A172 (cell line): ENCODE measurements at places on chromosomes 16 and 17. TPM values are rescaled to one million over a fixed set of nuclear protein-coding genes. Genes with fewer than 3 reads are reported as not detected.

Gene OR1F1
- total RNA-seq = not detected in 2 replicates

Gene SNRNP25
- total RNA-seq = 70.8 and 84.5 TPM in 2 replicates

Gene KCNJ16
- total RNA-seq = 0.22 TPM in 1 of 2 replicates, not detected in the other

Gene LITAFD
- not detected in 2 replicates for total RNA-seq

Gene ACSM3
- 0.96 and 1.00 TPM in 2 replicates for total RNA-seq

Gene ACAP1
- 0.90 and 4.1 TPM in 2 replicates for total RNA-seq

Gene KRTAP4-11
- total RNA-seq = not detected in 2 replicates

Gene STUB1
- total RNA-seq = 227 and 249 TPM in 2 replicates

Gene SLFN14
- not detected in 2 replicates for total RNA-seq

GRCh38 chr16:69179328-69180010, 7.5 kb upstream of the SNTB2 start:
- peak; percentile 88 for DNase-seq

GRCh38 chr16:15427648-15428239, 6.6 kb upstream of the BMERB1 start:
- DNase-seq = peak; percentile 65

- DNase-seq = no peak
These were observed 523 bp downstream of the KCTD2 start for GRCh38 chr17:75047398-75048098.

DNA sequence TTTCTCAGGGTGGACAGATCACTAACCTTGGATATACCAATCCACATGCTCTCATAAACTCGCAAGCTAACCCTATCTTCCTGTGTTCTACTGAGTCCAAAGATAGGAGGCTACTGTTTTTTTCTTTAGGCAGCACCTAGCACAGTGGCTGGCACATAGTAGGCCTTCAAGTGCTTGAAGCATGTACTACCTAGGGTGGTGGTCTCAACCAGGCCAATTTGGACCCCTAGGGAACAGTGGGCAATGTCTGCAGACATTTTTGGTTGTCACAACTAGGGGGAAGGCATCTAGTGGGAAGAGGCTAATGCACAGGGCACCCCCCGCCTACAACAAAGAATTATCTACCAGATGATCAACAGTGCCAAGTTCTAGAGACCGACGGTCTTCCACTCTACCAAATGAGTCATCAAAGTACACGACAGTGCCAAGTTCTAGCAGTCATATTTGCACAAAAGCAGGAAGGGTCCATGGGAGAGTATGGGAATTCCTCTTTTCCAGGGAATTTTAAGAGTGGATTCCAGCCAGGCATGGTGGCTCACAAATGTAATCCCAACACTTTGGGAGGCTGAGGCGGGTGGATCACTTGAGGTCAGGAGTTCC, 390.3 kb downstream of the SLC39A11 start:
- peak; percentile 93 for DNase-seq

DNA sequence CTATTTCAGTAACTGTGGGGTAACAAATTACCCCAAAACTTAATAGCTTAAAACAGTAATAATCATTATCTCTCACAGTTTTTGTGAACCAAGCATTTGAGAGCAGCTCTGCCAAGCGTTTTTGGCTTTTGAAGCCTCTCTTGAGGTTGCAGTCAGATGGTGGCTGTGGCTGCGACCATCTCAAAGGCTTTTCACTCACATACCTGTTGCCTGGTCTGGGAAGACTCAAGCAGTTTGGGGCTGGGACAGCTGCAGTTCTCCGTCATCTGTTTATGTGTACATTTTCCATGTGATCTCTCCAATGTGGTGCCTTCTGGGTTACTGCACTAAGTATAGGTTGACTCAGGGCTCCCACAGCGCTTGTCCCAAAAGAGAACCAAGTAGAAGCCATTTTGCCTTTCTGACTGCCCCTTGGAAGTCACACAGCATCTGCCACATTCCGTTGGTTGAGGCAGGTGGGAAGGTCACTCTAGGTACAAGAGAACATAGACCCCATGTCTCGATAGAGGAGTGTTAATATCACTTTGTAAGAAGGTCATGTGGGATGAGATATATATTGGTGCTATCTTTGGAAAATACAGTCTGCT, 49.6 kb downstream of the LDHD start:
- no peak for DNase-seq

DNA sequence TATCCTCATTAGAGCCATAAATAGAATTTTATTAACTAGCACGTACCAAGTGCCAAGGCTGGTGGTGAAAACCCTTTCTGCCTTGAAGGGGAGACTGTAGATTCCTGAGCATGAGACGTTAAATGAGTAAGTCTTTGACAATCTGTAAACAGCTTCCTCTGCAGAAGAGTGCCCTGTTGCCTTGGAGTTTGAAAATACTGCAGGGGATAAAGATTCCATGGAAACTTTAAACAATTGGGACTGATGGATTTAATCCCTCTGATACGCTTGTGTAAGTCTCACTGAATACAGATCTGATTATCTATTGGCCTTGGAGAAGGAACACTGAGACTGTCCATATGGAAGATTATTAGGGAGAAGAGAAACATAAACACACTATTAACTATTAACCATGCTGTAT, 1053.4 kb upstream of the RBFOX1 start:
- no peak for DNase-seq

- no peak for DNase-seq
These were observed 20.9 kb upstream of the CSNK2A2 start for GRCh38 chr16:58218786-58219185.

- DNase-seq = peak; percentile 24
These were observed 53.0 kb upstream of the MEAK7 start for GRCh38 chr16:84557504-84557903.

- DNase-seq = peak; percentile 74
These were observed 77.5 kb upstream of the N4BP1 start for GRCh38 chr16:48687421-48688038.

DNA sequence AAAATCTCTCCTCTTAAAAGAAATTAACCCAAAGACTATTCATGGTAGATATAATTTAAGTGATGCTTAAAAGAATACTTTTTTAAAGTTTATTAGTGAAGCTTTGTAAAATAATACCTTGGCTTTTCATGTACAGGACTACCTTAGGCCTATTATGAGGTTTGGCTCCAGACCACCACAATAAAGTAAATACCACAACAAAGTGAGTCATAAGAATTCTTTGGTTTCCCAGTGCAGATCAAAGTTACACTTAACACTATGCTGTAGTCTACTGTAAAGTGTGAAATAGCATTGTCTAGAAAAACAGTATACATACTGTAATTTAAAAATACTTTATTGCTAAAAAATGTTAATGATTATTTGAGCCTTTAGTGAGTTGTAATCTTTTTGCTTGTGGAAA, 31.7 kb downstream of the CLTC start:
- DNase-seq = peak; percentile 63

DNA sequence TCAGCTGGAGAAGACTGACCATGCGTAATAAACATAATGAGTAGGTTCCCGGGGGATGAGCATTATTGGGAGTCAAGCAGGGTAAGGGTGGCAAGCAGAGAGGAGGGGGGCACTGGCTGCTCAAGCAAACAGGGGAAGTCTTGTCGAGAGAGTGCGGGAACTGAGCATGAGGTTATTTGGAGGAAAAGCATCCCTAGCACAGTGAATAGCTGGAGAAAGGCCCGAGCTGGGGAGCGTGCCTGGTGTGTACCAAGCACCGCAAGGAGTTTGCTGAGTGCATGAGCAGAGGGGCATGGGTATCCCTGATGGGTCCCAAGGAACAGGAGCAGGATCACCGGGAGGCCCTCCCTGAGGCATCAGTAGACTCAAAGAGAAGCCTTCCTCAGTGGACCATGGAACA, 17.2 kb downstream of the CYTH1 start:
- DNase-seq = no peak

DNA sequence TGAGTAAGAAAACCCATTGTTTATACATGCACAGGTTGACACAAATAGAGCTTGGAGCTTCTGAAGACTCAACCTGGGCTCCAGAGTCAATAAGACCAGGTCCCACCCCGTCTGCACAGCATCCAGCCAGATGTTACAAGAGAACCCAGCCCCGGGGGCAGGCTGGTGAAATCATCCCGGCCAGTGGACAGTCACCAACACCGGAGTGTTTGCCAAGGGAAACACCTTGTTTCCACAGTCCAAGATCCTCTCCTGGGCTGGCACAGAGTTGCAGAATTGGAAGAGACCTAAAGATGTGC, 90.3 kb downstream of the RAB11FIP4 start:
- DNase-seq = no peak

DNA sequence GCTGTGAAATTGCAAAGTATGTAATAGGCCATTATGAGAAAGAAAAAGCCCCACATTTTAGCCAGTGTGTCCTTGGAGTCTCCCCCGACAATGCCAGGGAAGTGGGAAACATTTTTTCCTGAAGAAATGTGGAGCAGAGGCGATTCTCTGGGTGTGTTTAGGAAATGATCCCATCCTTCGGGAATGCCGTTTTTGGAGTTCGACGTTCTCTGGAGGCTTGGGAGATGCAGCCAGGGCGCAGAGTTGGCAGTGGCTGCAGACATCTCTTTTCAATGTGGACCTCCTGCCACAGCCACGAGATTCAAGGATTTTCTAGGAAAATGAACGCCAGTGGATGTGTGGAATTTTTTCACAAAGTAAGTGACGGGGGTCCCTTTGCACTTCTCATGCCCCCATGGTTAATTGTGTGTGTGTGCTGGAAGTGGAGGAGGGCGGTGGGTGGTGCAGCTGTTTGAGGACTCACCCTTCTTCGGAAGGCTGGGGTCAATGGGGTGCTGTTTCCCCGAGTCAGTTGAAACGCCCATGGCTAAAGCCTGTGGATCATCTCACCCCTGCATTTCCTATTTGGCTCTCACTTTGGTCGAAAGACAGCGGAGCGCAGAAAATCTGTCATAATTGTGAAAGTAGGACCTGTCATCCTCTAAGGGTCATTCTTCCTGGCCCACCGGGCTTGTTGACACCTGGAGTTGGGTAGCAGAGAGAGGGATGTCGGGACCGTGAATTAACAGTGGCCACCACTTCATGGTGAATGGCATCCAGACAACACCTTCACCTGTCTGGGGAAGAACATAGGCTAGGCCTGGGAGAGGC, 73.2 kb downstream of the CMIP start:
- peak; percentile 84 for DNase-seq

DNA sequence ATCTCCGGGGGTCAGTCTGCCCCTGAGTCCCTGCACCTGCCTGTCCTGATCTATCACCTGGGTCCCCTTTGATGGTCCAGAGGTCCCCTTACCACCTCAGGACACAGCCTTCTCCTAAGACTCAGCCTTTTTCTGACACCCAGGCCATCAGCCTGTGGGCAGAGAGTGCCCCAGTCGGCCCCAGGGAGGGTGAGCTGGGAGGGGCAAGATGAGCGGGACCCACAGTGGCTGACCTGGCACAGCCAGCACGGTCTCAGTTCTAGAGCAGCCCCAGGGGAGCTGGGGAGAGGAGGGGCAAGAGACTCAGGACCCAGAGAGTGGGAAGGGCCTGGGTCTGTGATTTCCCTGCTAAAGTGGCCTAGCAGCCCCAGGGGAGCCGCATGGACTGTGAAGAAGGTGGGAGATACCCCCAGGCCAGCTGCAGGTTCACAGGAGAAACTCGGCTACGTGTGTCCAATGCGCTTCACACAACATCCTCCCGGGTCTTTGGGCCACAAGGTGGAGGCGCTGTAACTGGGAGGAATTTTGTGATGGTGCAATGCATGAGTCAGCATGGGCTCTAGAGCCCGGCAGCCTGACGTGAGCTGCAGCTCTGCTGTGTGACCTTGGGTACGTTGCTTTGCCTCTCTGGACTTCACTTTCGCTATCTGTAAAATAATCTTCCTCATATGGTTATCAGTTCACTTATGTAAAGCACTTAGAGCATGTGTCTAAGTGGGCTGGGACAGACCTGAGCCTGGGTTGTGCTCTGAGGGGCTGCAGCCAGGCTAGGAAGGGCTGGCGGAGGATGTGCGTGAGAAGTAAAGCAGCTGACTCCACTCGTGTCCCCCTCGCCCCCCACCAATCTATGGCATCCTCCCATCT, 67.2 kb upstream of the LHX1 start:
- DNase-seq = peak; percentile 41

GRCh38 chr17:79814127-79814973, 17.5 kb upstream of the CBX8 start:
- DNase-seq = no peak

GRCh38 chr17:70544317-70544716, 375.0 kb downstream of the KCNJ2 start:
- no peak for DNase-seq

DNA sequence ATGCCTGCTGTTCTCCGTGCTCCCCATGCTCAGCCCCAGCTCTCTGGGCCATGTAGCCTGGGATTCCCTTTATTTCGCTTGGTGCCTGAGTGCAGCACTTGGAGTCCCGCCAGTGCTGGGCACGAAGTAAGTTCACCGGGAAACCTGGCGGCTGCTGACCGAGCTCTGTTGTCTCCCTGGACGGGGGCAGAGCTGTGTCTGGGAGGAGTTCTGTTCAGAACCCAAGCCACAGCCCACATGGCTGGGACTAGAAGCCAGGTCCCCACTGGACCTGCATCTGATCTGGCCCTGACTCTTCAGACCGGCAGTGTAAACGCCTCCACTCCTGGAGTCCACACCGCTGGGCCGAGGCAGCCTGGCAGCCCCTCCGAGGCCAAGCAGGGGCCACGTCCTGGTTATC, 37.5 kb upstream of the CIBAR2 start:
- DNase-seq = no peak

DNA sequence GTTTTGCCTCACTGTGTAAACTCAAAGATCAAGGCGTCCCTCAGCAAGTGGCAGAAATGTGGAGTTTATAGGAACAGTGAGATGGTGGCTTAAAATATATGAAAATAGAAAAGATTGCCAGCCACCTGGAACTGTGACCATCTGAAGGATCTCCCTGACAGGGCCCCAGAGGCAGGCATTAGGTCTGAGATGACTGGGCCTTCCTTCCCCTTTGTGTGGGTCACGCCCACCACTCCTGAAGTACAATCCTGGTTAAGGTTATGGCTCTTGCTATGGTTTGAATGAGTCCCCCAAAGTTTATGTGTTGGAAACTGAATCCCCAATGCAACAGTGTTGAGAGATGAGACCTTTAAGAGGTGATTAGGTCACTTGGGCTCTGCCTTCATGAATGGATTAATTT, 6.4 kb downstream of the ST6GALNAC2 start:
- DNase-seq = no peak

- no peak for DNase-seq
These were observed 8.7 kb upstream of the ADGRG1 start for GRCh38 chr16:57619606-57620334.

GRCh38 chr16:60230666-60231065, 1496.5 kb upstream of the GOT2 start:
- no peak for DNase-seq

GRCh38 chr17:2814481-2815341, 18.5 kb downstream of the RAP1GAP2 start:
- peak; percentile 68 for DNase-seq

- DNase-seq = no peak
These were observed 106.9 kb upstream of the SIAH1 start for GRCh38 chr16:48492133-48492532.

- peak; percentile 36 for DNase-seq
These were observed 616 bp downstream of the SRSF2 start for GRCh38 chr17:76736349-76737081.
